NB4 (cell line): ENCODE measurements at places on chromosomes 12 and 14.

DNA sequence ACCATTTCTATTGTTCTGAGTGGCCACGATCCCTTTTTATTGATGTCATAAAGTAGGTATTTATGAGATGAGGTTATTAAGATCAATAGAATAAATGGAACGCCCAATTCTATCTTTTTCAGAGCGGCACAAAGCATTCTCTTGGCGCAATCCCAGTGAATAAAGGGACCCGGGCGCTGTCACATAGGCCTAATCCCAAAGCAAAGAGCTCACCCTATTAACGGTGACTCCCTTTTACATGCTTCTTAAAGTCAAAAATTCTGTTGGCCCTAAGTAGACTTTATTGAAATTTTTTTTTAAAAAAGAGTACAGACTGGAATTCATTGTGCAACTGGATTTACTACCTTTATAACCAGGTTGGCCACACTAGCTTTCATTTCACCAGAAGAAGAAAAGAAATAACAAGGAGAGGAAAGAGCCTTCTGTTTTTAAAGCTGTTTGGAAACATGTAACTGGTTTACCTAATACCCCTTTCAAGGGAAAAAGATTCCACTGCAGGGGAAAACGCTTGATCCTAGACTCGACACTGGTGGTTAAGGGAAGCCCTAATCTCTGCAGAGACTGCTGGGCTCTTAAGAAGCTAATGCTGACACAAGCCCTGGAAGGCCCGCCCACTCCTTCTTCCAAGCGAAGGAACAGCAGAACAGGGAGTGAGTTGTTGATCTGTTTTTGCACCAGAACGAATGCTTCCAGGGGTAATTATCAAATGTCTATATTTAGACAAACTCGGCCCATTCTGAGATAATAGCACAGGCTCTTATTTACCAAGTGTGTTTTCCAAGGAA is 381.2 kb downstream of the BCL11B start:
- no peak for DNase-seq

DNA sequence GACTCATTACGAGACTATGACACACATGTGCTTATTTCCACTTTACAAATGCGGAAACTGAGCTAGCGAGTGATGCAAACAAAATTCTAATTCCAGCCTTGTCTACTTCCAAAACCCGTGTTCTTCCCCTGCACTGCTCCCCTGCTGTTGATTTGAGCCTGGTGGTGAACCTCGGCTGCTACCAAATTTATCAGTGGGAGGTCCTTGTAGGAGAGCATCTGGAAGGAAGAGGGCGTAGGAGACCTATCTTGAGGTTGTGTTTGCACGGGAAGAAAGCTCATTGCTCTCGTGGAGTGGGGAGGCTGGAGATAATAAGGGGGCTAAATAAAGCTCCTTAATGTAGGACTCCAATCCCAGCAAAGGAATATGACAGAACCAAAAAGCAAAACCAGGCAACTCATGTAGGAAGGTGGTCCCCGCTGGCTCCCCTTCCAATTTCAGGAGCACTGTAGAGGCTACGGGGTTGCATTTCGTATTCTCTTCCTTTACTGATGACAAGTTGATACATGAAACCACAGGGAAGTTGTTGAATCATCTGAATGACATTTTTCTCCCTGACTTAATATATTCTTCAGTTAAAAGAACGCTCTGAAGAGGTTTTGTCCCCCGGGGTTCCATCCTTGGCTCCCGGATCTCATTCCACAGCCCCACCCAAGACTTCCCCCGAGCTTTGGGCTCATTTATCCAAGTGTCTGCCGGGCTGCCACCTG is 52.6 kb downstream of the FZD10 start:
- no peak for DNase-seq

- DNase-seq, result peak; percentile 91
These were observed 253.2 kb downstream of the CACNA1C start for GRCh38 chr12:2306012-2306411.

DNA sequence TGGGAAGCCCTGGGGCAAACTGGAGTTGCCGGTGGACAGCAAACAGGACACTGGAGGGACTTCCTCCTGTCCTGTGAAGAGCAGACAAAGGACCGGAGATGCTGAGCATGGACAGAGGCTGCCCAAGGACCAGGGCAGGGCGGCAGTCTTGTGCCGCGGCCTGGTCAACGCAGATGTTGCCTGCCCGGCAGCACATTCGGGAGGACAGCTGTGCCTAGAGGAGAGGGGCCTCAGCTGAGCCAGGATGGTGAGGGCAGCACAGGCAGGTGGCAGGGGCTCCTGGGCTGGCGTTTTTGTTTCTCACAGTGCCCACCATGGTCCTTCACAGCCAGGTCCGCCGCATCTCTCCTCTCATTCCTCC is 13.3 kb downstream of the ANKRD9 start:
- DNase-seq, result no peak

GRCh38 chr12:26971963-26972362 is 33.7 kb downstream of the FGFR1OP2 start:
- no peak for DNase-seq

GRCh38 chr14:68824517-68825347 is 31.9 kb upstream of the ZFP36L1 start:
- peak; percentile 57 for DNase-seq

- DNase-seq, result no peak
These were observed 127.4 kb downstream of the CCER1 start for GRCh38 chr12:90827567-90827966.

GRCh38 chr12:82411546-82412230 is 53.4 kb downstream of the METTL25 start:
- DNase-seq, result no peak

- peak; percentile 46 for DNase-seq
These were observed 51.1 kb downstream of the GTF2A1 start for GRCh38 chr14:81169711-81170103.

DNA sequence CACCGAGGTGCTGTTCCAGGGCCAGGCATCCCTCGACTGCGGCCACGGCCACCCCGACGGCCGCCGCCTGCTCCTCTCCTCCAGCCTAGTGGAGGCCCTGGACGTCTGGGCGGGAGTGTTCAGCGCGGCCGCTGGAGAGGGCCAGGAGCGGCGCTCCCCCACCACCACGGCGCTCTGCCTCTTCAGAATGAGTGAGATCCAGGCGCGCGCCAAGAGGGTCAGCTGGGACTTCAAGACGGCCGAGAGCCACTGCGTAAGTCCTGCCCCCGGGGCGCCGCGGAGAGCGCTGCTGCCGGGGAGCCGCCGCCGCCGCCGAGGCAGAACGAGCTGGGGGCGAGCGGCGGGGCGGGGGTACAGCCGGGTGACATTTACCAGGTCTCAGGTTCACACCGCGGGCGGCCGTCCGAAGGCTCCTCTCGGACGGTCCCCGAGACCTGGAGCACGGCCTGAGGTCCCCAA is 1.4 kb downstream of the PLXNC1 start:
- peak; percentile 57 for DNase-seq

GRCh38 chr12:101927036-101927435 is 49.7 kb downstream of the DRAM1 start:
- no peak for DNase-seq

DNA sequence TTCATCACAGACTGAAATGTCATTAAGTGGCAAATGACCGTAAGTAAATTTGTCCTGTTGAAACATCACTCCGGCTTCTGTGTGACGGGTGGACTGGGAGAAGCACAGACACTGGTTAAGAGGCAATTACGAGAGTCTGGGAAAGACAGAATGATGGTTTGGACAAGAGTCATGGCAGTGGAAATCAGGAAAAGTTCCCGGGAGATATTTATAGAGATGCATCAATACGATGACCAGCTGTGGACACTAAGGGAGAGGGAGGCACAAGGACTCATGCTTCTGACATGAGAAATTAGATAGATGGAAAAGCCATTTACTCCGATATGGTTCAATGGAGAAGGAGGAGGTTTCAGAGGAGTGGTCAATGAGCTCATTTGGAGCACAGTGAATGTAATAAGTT is 27.3 kb downstream of the CKAP4 start:
- no peak for DNase-seq

- no peak for DNase-seq
These were observed 298.2 kb downstream of the RPAP3 start for GRCh38 chr12:47407463-47408129.

- peak; percentile 77 for DNase-seq
These were observed 620 bp downstream of the YBX3 start for GRCh38 chr12:10722502-10722904.

GRCh38 chr12:51969643-51970042 is 18.1 kb downstream of the ACVR1B start:
- DNase-seq, result no peak

DNA sequence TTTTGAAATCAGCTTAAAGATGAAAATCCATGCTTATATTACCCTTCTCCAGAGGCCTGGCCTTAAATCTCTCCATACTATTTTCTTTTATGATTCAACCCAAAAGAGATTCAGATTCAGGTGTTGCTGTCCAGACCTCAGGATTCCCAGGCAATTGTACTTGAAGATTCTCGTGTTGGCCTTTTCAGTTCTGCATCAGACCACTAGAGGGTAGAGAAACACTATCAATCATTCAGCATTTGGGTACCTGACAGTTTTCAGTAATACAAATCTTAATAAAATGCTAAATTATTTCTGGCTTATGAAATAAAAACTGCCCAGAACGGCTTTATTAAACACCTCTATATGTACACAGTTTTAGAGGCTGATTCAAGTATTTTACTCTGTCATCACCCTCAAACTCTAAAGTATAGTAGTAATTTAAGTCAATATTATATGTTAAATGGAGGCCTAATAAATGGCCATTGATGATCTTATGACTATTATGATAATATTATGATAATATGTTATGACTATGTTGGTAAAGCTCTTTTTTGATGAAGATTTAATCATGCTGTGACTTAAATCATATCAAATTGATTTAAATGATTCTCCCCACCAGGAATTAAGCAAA is 301.1 kb downstream of the DUSP6 start:
- peak; percentile 82 for DNase-seq

GRCh38 chr14:73810478-73811163 is 41.0 kb upstream of the PTGR2 start:
- peak; percentile 82 for DNase-seq

DNA sequence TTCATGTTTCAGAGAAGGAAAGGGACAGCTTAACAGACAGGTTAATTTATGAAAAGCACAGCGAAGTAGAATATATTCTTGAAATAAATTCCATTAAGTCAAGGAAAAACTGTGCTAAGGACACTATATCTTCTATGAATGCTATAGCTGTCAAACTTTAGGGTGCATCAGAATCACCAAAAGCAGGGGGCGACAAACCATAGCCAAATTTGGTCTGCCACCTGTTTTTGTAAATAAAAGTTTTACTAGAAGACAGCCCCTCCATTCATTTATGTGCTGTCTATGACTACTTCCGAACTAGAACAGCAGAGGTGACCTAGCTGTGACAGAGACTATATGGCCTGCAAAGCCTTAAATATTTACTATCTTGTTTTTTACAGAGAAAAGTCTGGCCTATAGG is 25.9 kb downstream of the PPP4R3A start:
- no peak for DNase-seq

- DNase-seq, result peak; percentile 47
These were observed 30.8 kb upstream of the LRP1-AS start for GRCh38 chr12:57178213-57178612.

DNA sequence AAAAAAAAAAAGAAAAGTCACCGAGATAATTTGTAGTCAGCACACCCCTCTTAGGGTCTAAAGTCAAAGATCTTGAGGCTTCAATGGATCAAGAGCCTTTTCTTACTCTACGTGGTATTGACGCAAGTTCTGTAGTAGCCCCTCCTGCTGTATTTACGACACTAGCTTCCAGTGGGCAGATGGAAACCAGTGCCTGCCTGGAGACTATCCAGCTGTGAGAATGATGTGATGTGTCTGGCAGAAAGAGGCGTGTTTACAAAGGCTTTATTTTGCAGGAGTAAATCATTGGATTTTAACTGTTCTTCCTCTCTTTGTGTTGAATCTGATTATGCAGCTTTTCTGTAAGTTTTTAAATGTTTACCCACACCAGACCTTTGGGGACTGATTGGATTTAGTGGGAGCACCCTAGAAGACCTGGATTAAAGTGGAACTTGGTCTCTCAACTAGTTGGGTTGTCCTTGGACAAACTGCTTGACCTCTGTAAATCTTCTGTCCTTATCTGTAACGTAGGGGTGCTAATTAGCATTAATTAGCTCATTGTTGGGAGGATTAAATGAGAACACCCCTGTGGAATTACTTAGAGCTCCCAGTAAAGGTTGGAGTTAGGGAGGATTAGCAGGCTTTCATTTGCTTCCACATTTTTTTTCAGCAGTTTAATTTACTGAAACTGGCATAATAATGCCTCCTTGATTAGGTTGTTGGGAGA is 72.4 kb downstream of the RASSF3 start:
- DNase-seq, result peak; percentile 48

DNA sequence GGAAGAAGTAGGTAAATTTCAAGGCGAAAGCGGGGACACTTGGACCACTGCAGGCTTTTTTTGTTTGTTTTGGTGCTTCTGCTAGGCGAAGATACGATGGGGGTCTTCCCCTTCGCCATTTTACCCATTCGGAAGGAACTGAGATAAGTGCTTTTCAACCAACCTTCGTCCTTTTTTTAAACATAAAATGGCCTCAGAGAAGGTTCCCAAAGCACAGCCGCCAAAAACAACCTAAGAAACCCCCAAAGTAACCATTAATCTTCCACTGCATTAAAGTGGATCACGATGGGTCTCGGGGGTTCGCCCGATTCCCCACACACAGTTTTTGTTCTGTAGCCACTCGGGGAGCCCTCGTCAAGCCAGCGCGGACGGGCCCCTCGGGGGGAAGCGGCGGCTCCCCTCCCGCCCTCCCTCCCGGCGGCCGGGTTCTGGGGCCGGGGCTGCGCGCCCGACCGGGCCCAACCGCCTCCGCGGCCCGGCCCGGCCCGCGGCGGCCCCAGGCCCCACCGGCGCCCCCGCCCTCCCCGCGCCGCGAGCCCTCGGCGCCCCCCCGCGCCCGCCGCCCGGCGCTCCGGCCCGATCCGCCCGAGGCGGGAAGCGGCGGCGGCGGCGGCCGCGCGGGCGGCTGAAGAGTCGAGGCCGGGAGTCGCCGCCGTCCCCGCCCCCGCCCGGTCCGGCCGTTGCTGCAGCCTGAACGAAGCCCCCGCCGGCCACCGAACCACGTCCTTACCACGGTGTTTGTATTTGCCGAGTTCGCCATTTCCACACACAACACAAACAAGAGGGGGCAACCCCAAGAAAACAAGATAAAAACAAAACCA is 790 bp downstream of the GTF2A1 start:
- peak; percentile 56 for DNase-seq

- DNase-seq, result no peak
These were observed 56.5 kb upstream of the PAWR start for GRCh38 chr12:79747274-79747673.

- no peak for DNase-seq
These were observed 373.5 kb upstream of the TBX3 start for GRCh38 chr12:115057445-115057844.

DNA sequence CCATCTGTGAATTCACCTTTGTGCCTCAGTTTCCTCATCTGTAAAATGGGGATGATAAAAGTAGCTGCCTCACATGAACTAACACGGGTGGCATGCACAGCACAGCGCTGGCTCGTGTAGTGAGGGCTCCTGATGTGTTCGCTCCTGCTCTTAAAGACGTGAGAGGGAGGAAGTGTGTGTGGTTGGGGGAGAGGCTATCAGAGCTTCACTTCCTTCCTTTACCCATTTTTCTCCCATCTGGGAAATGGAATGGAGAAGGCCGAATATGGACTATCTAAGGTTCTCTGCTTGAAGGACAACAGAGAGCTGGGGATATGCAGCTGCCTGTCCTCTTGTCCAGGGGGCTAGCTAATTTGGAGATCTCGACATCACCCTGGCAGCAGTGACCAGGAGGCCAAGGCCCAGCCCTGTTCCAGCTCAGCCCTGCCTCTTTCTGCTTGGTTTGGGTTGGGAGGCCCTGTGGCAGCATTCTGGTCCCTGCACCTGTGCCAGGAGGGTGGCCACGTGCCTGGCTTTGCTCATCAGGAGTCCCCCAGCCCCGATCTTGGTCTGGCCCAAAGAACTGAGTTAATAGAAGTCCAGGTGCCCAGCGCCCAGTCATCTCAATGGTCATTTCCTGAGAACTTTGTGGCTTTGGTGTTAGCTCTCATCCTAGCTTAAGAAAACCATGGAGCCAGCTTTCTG is 44.5 kb upstream of the ESRRB start:
- DNase-seq, result no peak
